Cardiac muscle cell (in vitro differentiated cells and primary cell): ENCODE measurements at places on chromosomes 2 and 18. TPM values are rescaled to one million over a fixed set of nuclear protein-coding genes. Genes with fewer than 3 reads are reported as not detected.

The DSC2 gene
- total RNA-seq, result 14.9 and 19.0 TPM in 2 replicates

The GALR1 gene
- not detected in 2 replicates for total RNA-seq

The SALL3 gene
- total RNA-seq, result 1.6 and 3.0 TPM in 2 replicates

The KIF5C gene
- 3.0 TPM in 2 replicates for total RNA-seq

DNA sequence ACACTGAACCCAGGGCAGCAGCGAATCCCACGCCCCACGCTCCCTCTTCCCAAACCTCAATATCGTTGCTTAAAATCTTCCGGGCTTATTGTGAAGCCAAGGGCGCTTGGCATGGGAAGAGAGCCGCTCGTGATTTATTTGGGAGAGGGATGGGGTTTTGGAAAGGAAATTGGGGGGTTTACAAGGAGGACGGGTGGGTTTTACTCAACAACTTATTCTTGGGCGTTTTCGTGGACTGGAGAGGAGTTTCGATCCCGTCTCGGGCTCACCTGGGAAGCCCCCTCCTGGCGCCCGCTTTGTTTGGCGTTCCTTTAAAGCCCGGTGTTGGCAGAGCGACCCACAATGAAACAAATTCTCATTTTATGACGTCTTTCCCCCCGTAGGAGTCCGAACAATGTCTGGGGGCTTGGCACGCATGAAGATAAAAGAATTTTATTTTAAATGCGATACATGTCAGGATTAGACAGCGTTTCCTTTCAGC is 135.3 kb downstream of the INSIG2 start:
- H3K27ac ChIP-seq, result no peak overlapping the region
- peaks cover 9% of the 10 kb centered on the region for H3K4me1 ChIP-seq
- H3K4me3 ChIP-seq, result peak overlapping the region; percentile 28

- DNase-seq, result no peak
- H3K4me1 ChIP-seq, result no peaks in the 10 kb centered on the region
- no peaks in the 10 kb centered on the region for H3K36me3 ChIP-seq
- no peaks in the 10 kb centered on the region for H3K27me3 ChIP-seq
Observed at GRCh38 chr2:235514627-235515363, 21.0 kb downstream of the AGAP1 start.

GRCh38 chr2:158741625-158742024 is 53.5 kb upstream of the DAPL1 start:
- peak; percentile 23 for DNase-seq
- H3K27me3 ChIP-seq, result no peaks in the 10 kb centered on the region
- H3K36me3 ChIP-seq, result no peaks in the 10 kb centered on the region

DNA sequence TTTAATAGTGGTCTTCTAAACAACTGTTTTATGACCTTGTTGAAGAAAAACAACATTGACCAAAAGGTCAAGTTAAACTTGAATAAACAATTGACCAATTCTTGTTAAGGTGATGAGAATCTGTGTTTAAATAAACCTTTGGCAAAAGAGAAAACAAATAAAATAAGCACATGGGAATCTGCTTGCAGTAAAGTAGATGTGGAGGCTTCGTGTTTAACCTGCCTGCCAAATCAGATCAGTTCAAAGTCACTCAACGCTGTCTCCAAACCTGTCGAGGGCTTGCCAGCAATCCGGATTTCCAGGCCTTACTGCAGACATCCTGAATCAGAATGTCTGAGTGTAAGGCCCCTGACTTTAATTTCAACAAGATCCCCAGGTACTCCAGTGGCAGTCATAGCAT is 55.1 kb upstream of the AQP4 start:
- peaks cover 42% of the 10 kb centered on the region for H3K27me3 ChIP-seq
- peaks cover 12% of the 10 kb centered on the region for H3K4me1 ChIP-seq
- DNase-seq, result no peak
- H3K27ac ChIP-seq, result peak overlapping the region; percentile 6

- H3K4me3 ChIP-seq, result no peak overlapping the region
- H3K27me3 ChIP-seq, result no peaks in the 10 kb centered on the region
- H3K27ac ChIP-seq, result no peak overlapping the region
Observed at GRCh38 chr2:23100406-23100805, 284.6 kb upstream of the KLHL29 start.

DNA sequence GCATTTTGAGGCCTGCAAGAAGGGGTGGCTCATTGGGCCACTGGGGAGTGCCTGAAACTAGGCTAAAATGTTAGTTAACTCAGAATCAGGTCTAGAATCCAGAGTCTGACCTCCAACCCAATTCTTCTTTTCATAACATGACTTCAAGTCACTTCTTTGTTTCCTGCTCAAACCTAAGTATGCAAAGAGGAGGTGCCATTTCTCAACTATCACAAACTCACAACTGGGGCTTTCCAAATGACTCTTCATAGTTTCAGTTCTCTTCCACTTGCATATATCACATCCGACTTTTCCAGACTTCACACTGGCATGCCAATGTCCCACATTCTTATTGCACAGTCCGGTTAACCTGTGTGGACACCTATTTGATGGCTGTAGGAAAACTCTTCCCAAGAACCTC is 211.6 kb downstream of the TCF4 start:
- no peak overlapping the region for H3K4me3 ChIP-seq
- H3K36me3 ChIP-seq, result no peaks in the 10 kb centered on the region
- H3K4me1 ChIP-seq, result no peaks in the 10 kb centered on the region
- DNase-seq, result no peak
- no peaks in the 10 kb centered on the region for H3K27me3 ChIP-seq

- H3K4me1 ChIP-seq, result peaks cover 27% of the 10 kb centered on the region
- H3K36me3 ChIP-seq, result no peaks in the 10 kb centered on the region
- no peak overlapping the region for H3K27ac ChIP-seq
- peaks cover 9% of the 10 kb centered on the region for H3K27me3 ChIP-seq
- DNase-seq, result peak; percentile 59
Observed at GRCh38 chr2:131037398-131038257, 55.6 kb downstream of the FAM168B start.

- no peak overlapping the region for H3K4me3 ChIP-seq
- no peaks in the 10 kb centered on the region for H3K4me1 ChIP-seq
- no peaks in the 10 kb centered on the region for H3K27me3 ChIP-seq
- no peak for DNase-seq
Observed at GRCh38 chr2:100256416-100256815, 65.9 kb downstream of the LONRF2 start.

- no peaks in the 10 kb centered on the region for H3K27me3 ChIP-seq
- no peaks in the 10 kb centered on the region for H3K36me3 ChIP-seq
- H3K4me1 ChIP-seq, result no peaks in the 10 kb centered on the region
- peak; percentile 90 for DNase-seq
- no peak overlapping the region for H3K4me3 ChIP-seq
- no peak overlapping the region for H3K27ac ChIP-seq
Observed at GRCh38 chr2:138060301-138060635, 96.0 kb downstream of the HNMT start.

GRCh38 chr2:43196768-43197587 is 29.4 kb downstream of the ZFP36L2 start:
- no peak for DNase-seq
- H3K27ac ChIP-seq, result no peak overlapping the region
- no peaks in the 10 kb centered on the region for H3K36me3 ChIP-seq
- H3K4me1 ChIP-seq, result peaks cover 28% of the 10 kb centered on the region
- no peaks in the 10 kb centered on the region for H3K27me3 ChIP-seq

- peak; percentile 48 for DNase-seq
- H3K4me1 ChIP-seq, result peaks cover 23% of the 10 kb centered on the region
- no peaks in the 10 kb centered on the region for H3K27me3 ChIP-seq
- no peaks in the 10 kb centered on the region for H3K36me3 ChIP-seq
Observed at GRCh38 chr2:197873293-197873701, 68.9 kb downstream of the PLCL1 start.

GRCh38 chr2:23791030-23791429 is 135.9 kb downstream of the ATAD2B start:
- no peaks in the 10 kb centered on the region for H3K27me3 ChIP-seq
- H3K4me1 ChIP-seq, result peaks cover 3% of the 10 kb centered on the region
- DNase-seq, result peak; percentile 86
